ENCODE measurements at places on chromosomes 2 and 18.

GRCh38 chr2:56476509-56477071, 292.8 kb downstream of the CCDC85A start:
- no peak for DNase-seq

DNA sequence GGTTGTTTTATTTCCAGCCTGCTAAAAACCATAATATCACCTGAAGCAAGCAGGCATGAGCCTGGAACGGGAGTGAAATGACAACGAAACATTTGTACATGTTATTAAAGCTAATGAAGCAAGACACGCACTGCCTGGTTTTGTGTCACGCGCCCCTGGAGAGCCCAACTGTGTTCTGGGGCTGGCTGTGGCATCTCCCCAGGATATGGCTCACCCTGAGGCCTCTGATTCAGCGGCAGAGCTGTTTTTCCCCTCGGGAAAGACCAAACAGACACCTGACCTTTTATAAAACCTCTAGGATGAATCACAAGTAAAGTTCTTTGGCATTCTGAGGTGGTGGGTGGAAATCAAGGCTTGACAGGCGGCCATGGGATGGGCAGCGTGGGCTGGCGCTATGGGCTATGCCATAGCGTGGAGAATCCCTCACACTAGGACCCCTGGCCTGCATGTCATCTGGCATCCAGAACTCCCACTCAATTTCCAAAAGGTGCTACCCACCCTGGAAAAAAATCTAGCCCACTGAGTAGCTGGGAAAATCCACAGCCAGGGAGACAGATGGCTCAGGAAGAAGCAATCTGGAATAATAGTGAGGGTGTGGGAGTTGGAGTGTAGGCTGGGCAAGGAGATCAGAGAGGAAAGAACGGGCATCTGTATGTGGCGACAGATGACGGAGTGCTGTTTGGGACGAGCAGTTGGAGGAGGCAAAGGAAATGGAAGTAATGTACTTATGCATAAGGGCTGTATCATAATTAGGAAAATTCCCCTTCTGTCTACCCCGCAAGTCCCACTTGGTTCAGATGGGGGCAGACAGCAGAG, 262.0 kb downstream of the AFF3 start:
- no peak for DNase-seq

- no peak for DNase-seq
Measured at GRCh38 chr18:32891130-32891529, 118.3 kb upstream of the KLHL14 start.

DNA sequence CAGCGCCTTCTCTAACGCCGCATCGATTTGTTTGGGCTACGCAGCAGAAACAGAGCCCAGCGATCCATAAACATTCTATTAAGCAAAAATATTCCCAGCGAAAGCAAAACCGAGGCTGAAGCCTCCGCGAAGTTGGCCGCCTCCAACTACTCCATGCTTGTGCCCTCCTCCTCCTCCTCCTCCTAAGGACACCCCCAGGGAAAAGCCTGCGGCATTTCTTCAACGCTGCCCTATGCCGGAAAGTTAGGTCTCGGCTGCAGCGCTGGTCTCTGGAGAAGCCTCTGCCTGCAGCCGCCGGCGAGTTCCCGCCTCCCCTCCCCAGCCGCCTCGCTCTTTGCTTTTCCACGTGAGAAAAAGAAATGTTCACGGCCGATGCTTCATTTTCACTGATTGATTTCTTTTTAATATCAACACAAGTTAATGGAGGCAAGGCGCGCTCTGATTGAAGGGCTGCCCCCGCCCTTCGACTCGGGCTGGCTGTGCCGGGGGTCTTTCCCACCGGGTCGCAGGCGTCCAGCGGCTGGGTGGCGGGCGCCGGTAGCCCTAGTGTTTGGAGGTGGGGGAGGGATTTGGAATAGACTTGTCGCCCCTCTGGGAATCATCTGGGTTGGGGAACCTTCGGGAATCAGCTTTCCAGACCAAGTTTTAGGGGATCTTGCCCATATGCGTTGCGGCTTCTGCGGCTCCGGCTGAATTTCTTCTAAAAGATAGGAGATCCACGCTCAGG, 3.9 kb downstream of the NRP2 start:
- no peak for DNase-seq

- DNase-seq = no peak
Measured at GRCh38 chr18:63299837-63300745, 19.5 kb downstream of the BCL2 start.
